ENCODE measurements at places on chromosomes 2 and 18. TPM values are rescaled to one million over a fixed set of nuclear protein-coding genes. Genes with fewer than 3 reads are reported as not detected.

DNA sequence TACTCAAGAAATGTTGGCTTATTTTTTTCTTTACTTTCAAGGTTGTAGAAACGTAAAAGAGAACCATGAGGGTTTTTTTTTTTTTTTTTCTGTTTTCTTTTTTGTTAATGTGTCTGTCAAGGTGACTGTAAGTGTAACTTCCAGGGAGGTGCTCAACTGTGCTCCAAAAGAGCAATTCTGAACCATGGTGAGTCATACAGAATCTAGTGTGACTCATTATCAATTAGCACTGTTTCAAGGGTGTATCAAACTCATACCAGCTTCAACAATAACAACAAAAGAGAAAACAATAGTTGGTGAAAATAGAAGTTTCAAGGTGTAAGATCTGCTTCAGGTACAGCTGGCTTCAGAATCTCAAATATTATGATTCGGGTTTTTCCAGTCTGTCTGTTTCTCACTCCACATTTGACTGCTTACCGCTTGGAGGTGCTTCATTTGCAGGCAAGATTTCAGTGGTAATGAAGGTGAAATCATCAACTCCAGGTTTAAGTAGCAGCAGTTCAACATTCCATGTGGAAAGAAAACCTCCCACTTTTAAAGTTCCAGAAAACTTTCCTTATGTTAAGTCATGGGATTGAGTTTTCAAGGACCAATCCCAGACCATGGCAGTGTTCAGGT is 850.6 kb downstream of the CNTNAP5 start:
- DNase-seq: no peak

DNA sequence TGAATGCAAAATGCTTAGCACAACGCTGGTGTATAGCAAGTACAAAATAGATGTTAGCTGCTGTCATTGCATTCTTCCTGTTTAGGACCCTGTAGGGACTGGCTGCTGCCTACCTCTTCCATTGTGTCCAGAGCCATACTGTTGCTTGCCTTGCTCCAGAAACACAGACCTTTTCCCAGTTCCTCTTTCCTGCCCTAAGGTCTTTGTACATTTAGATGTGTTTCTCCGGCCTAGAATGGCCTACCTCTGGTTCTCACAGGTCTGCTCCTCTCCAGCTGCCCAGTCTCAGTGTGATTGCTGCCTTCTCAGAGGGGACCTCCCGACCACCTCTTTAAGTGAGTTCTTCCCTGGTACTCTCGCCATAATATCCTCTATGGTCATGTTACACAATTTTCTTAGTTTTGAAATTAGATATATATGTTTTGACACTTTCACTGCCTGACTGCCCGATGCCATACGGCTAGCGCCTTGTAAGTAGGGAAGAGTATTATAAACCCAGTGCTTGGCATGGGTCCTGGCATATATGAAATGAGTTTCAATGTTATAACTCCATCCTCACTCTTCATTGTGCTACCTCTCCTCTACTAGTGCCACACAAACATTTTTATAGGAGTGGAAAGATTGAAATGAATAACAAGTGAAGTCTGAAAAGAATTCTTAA is 48.3 kb downstream of the RFTN2 start:
- no peak for DNase-seq

GRCh38 chr2:63444565-63445288 is 143.6 kb downstream of the WDPCP start:
- DNase-seq: no peak

DNA sequence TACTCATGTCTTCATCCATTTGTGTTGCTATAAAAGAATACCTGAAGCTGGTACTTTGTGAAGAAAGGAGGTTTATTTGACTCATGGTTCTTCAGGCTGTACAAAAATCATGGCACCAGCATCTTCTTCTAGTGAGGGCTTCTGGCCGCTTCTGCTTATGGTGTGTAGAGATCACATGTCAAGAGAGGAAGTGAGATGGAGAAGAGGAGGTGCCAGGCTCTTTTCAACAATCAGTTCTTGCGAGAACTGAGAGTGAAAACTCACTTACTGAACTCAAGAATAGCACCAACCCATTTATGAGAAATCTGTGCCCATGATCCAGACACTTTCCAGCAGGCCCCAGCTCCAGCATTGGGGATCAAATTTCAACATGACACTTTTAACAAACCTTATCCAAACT is 30.0 kb upstream of the BARD1 start:
- no peak for DNase-seq

DNA sequence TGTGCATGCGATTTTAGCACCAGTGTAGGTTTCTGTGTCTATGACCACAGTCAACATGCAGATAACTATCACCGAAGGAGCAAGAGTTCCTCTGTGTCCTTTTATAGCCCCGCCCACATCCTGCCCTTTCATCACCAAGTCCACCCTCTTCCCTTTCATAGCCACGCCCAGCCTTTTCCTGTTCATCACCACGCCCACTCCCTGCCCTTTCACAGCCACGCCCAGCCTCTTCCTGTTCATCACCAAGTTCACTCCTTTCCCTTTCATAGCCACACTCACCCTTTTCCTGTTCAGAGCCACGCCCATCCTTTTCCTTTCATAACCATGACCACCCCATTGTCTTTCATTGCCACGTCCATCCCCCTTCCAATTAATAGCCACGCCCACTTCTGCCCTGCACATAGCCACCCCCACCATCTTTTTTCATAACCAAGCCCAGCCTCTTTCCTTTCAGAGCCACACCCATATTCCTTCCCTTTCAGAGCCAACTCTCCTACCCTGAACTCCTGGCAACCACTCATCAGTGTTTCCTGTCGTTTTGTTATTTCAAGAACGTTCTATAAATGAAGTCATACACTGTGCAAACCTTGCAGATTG is 273.9 kb downstream of the MYT1L start:
- no peak for DNase-seq

- no peak for DNase-seq
Measured at GRCh38 chr2:392926-393280, 105.0 kb upstream of the ALKAL2 start.

DNA sequence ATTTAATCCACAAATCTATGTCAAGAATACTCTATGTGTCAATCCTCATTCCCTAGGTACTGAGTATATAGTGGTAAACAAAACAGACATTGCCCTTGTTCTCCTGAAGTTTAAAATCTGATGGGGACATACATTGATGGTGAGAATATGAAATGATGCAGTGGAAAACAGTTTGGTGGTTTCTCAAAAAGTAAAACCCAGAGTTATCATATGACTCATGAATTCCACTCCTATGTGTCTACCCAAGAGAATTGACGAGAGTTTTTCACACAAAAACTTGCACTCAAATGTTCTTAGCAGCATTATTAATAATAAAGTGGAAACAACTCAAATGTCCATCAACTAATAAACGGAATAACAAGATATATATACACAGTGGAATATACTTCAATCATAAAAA is 586.7 kb downstream of the CCDC85A start:
- no peak for DNase-seq

GRCh38 chr2:204434660-204435462 is 110.4 kb upstream of the PARD3B start:
- no peak for DNase-seq

DNA sequence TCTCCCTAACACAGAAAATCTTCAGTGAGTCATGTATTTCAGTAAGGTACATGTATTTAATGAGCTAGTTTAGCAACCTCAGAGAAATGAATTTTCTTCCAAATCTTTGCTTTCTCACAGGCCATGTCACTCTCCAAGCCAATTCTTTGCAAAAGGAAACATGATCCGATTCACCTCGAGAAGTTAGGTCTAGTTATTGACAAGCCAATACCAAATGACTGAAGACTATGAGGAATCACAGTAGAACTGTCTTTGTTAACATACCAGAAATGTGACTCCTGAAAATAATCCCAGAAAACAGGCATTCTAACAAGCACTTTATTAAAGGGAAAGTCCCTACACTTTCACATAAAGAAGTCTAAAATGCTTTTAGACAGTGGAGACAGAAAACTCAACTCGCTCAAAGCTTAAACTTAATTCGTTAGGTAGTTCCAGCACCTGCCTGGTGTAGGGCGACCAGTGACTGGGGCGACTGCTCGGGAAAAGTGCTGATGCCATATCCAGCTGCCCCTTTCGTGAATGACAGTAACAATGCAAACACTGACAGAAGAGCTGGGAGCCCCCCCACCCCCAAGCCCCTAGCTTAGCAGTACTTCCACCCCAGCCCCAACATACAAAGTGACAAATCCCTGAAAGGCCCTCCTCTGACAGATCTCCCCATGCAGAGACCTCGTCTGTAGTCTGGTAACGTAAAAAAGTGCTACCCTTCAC is 1.8 kb downstream of the MEMO1 start:
- DNase-seq: no peak

GRCh38 chr18:13598591-13598990 is 127.8 kb downstream of the FAM210A start:
- no peak for DNase-seq

DNA sequence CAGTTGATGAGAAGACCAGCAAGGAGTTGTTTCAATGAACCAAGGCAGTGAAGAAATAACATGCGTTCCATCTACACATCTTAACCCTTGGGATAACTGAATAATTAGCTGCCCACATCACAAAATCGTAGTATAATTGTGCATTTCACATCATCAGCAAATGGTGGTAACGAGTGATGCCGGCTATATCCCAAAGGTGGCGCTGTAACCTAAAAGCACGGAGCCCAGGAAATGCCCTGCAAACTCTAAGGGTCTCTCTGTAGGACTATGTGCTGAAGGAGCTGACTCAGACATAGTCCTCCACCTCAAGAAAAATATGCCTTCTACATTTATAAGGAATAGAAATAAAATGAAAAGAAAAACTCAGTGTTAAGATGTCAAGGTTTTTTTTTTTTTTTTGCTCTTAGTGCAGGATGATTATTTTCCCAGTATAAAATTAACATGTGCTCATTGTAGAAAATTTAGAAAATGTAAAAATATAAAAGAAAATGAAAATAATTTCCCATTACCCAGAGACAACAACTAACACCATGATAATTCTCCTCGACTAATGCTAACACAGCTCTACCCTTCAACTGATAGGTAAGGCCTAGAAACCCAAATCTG is 23.1 kb upstream of the DSG3 start:
- DNase-seq: no peak

GRCh38 chr2:64837925-64838641 is 151.1 kb upstream of the SLC1A4 start:
- DNase-seq: no peak

- no peak for DNase-seq
Measured at GRCh38 chr2:43255296-43255910, 29.0 kb upstream of the ZFP36L2 start.

DNA sequence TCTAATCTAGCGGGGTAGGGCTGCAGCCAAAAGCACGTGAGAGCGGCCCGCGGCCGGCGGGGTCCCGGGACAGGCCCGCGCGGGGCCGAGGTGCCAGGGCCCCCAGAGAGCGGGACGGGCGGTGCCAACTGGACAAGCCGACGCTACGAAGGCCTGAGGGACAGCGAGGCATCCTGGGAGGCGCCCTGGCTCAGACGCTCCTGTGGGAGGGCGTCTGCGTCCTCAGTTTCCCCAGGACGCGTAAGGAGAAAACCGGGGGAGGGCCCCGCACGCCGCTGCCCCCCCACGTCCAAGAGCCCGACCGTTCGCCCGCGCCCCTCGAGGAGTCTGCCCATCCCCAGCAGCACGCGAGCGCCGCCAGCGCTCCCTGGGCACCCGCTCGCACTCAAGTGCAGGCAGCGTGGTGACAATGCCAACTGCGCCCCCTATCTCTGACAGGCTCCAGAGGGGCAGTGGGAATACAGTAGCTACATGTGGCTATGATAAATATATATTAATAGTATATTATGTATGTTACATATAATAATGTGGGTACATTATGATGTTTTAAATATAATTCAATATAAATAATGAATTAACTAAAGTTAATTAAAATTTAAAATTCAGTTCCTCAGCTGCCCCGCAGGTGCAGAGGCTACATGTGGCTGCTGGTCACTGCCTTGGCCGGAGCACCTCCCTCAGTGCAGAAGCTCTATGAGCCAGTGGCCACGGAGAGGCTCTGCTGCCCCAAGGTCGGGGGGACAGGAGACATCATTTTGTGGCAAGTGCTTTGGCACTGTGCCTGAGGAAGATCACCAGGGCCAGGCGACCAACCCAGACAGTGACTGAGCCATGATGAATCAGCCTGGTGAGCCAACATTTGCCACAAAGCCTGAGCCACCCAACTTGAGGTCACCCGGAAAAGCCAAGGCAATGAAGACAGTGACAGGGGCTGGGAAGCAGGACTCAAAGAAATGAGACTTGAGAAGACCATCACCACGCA is 5.5 kb upstream of the SFT2D3 start:
- peak; percentile 90 for DNase-seq

- no peak for DNase-seq
Measured at GRCh38 chr2:125711075-125711474, 944.9 kb upstream of the GYPC start.

- no peak for DNase-seq
Measured at GRCh38 chr2:14628901-14629300, 3.6 kb upstream of the LRATD1 start.

LIMS2 gene
- 70.6 TPM for total RNA-seq

RTKN gene
- 11.3 TPM for total RNA-seq

FOSL2 gene
- 259 TPM for total RNA-seq

GALNT1 gene
- 79.0 TPM for total RNA-seq

MBOAT2 gene
- 5.5 TPM for total RNA-seq

TGFA gene
- total RNA-seq: 2.2 TPM

SLC5A7 gene
- total RNA-seq: not detected

CPS1 gene
- total RNA-seq: 3.8 TPM

KCNG2 gene
- 0.51 TPM for total RNA-seq

UGT1A5 gene
- total RNA-seq: not detected

MYO3B gene
- total RNA-seq: not detected

OR6B2 gene
- not detected for total RNA-seq

IL36A gene
- total RNA-seq: not detected

MEP1B gene
- total RNA-seq: 0.42 TPM

HTR2B gene
- total RNA-seq: 2.2 TPM

All from mesenteric fat pad (tissue), 1 donor.